ENCODE measurements at places on chromosomes 5 and 9.

DNA sequence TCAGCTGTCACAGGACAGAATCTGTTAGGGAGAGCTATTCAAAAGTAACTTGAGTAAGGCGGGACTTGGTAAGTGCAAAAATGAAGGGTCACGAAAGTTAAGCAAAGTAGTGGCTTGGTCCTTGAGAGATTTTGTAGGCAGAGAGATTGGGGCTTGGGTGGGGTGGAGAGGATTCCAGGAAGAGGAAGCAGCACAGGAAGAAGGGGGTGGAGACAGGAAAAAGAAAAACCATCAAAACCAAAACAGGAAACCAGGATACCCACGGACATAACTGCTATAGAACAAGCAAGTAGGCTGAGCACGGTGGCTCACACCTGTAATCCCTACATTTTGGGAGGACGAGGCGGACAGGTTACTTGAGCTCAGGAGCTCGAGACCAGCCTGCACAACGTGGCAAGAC is 3.7 kb downstream of the ROPN1L start:
- no peak for DNase-seq

- DNase-seq, result no peak
These were observed 7.3 kb upstream of the BARHL1 start for GRCh38 chr9:132575005-132575609.

- peak; percentile 28 for DNase-seq
These were observed 31.2 kb upstream of the AFAP1L1 start for GRCh38 chr5:149240354-149240998.

DNA sequence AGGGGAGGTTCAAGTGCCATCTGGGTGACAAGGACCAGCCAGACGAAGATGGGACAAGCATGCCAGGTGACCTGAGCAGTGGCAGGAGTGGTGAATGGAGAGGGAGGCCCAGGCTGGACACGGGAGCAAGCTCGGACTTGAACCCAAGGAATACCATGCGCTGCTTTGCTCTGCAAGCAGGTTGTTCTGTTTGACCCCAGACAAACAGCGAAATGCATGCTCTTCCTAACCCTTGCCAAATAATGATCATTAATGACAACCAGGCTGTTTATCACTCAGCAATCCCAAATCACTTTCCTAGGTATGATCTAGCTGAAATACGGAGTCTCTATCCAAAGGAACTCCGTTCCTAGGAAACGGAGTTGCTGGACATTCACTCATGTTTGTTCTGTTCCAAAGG is 77.4 kb downstream of the PTPDC1 start:
- no peak for DNase-seq

DNA sequence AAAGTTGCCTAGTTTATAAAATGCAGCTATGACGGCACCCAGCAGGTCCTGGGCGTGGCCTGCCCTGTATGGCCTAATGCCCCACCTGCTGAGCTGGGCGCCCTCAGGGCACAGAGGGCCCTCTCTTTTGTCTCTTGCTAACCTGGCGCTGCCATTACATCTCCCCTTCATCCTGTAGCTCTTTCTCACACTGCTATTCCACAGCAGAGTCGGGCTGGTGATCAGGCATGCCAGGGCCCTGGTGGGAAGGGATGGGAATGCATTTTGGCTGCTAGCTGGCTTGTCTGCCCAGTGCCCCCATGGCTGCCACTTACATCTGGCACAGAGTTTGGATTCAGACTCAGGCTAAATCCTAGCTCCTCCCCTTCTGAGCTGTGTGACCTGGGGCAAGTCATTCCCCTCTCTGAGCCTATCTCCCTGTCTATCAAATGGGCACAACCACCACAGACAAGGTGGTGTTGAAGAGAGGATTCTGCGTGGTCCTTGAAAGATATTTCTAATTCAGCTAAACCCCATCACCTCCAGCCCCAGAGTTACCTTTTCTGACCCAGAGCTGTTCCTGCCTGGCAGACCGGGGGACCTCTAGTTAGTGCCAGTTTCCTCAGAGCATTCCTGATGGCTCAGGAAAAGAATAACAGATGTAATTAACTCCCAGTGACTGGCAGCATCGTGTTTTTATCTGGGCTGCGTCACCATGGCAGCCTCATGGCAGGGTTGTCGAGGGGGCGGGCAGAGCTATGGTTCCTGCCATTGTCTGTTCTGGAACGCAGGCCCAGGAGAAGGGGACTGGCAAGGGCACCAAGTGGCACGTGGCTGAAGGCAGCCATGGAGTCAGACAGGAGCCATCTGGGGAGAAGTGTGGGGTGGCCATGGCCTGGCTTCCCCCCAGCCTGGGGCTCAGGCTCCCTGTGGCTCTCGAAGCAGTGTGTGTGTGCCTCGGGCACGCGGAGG is 6.3 kb downstream of the PRR7 start:
- DNase-seq, result no peak

GRCh38 chr5:172853355-172853975 is 19.4 kb downstream of the ERGIC1 start:
- no peak for DNase-seq

DNA sequence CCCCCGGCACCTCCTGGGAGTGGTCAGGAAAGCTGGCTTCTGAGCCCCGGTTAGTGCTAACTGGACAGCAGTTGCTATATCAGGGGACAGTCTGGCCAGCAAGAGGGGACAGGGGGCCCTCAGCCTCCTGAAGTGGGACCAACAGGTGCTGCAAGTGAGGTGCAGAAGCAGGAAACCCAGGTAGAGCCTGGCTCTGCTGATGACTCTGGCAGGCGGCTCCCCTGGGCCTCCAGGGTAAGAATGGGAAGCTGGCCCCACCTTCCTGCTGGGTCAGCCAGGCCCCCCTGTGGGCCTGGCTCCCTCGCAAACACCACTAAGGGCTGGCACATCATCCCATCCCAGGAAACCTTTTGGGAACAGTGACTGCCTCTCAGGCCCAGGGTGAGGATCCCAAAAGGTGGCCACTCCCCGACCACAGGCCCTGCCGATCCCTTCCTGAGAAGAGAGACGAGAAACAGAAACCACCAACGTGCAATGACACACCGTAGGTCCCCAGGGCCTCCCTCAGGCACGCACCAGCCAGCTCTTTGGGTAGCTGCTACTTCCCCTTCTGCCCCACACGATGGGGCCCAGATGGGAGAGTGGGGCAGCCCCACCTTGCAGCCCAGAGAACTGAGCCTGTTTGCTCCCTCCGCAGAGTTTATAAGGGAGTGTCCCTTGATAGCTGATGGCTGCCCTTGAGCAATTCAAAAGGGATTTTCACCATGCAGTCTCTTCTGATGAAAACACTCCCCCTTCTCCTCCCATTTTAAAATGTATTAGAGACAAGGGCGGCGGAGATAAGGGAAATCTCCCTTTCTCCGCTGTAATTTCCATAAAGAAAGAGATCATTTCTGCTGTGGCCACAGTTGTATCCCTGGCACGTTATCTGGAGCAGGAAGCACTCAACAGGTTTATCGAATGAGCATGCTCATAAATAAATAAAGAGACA is 76.8 kb downstream of the STK10 start:
- peak; percentile 30 for DNase-seq

DNA sequence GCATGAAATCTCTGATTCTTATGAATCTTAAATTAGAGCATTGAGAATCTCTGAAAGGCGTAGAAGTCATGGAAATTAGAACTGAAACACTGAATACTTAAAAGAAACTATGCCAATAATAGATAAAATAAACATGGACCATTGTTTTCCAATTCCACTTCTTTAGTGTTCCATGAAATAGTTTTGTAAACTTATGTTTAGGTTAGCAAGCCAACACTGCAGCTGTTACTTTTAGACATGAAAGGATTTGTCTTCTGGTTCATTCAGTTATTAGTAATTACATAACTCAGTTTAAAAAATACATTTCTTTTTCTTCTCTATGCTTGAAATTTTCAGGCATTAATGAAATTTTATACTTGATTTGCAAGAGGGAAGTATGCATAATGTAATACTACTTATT is 733.4 kb upstream of the NUDT12 start:
- no peak for DNase-seq

DNA sequence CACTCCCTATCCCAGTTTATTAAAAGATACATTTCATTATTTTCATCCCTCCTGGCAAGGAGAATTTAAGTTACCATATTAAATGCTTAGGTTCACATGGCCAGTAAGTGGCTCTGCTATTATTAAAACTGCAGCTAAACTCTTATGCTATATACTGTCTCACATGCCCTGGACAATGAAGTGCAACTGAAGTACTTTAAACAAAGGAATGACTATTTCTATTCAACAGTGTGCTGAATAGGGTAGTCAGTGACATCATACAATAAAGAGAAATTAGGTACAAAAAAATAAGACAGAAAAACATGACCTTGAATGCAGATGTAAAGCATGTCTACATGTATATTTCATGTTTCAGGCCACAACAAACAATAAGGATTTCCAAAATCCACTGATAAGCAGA is 282.6 kb upstream of the SMC2 start:
- no peak for DNase-seq

DNA sequence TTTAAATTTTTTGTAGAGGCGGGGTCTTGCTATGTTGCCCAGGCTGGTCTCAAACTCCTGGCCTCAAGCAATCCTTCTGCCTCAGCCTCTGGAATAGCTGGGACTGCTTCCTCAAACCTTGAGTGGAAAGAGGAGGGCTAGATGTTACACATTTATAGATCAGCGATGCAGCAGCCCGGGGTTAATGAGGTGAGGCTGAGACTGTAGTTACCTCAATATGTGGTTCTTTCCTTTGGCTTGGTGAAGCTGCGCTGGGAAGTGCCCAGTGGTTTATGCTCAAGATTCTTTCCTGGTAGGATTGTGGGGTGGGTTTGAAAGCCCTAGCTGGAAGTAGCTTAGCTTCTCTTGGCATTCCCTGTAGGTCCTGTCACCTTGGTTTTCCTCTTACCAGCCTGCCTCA is 22.5 kb downstream of the ZNF618 start:
- no peak for DNase-seq

DNA sequence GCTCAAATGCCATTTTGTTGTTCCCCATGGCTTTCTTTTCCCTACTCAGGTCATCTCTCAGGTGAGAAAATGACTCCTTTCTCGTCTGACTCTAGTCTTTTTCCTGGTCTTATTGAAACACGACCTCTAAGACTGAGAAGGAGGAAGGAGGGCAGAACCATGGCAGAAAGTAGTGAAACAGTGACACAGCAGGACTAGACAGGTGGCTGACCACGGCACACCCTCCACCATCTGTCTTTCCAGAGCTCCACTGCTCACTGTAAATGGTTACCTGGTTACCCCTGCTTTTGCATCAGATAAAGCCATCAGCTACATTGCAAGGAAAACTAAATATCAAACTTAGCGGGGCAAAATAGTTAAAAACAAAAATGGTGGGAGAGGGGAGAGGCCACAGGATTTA is 30.9 kb downstream of the NR4A3 start:
- DNase-seq, result no peak

Data from activated gamma-delta T cell (primary cell).